ENCODE measurements at places on chromosomes 3 and 15.

DNA sequence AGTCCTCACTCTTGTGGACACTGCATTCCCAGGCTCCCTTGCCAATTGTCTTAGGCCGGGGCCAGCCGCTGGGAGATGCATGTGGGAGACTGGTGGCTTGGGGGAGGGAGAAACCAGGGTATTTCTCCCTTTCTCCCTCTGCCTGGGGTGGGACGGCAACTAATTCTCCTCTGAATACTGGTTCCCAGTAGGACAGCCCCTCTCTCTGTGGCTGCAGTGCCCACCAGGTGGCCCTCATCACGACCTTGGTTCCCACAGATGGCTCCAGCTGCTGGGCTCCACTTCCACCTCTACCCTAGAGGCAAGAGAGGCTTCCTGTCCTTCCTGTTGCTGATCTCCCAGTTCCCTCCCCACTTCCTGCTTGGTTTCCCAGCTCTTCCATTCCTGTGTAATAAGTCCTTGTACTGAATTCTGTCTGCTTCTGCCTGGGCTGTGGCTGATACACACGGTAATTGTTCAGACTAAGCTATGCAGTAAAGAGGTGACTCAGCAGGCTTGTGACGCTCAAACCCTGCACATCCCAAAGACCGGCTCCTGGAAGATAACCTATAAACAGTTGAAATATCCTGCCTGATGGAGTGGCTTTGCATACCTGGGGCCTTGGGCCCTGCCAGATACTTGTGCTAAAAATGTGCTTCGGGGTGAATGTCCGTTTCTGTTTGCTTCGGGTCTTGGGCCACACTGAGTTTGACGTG is 20.4 kb upstream of the COPG1 start:
- DNase-seq = no peak

DNA sequence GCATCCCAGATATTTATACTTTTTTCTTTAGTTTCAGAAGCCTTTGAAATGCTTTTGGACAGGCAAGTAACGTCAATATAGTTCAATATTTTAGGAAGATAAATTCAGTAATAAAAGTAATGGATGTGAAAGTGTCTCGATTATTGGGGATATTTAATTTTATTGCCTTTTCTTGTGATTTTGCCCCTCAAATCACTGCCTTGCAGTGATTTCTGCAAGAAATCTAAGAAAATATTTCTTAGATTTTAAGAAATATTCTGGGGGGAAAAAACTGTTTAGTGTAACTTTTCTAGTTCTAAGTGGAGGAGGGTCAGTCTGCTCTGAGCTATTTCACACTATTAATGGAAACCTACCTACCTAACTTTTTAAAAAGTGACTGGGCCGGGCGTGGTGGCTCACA is 33.6 kb downstream of the MGA start:
- DNase-seq = no peak

DNA sequence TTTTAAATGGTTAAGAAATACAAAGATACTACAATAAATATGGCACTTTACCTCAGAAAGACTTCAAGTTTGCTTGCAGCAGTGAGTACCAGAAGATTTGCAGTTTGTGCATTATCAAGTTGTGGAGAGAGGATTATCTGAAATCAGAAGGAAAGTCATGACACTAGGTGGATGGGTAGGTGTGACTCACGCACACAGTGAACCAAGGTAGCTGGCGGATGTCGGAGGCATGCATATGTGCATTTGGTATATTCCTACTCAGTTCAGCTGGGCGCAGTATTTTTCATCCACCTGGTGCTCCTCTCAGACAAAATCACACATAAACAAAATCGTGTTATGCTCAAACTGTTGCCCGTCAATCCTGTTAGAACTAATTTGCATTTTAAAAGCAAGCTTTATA is 351.0 kb downstream of the IGSF11 start:
- no peak for DNase-seq

GRCh38 chr3:139917226-139917785 is 17.7 kb upstream of the CLSTN2 start:
- DNase-seq = no peak

GRCh38 chr3:98829246-98829832 is 66.2 kb downstream of the ST3GAL6 start:
- no peak for DNase-seq

DNA sequence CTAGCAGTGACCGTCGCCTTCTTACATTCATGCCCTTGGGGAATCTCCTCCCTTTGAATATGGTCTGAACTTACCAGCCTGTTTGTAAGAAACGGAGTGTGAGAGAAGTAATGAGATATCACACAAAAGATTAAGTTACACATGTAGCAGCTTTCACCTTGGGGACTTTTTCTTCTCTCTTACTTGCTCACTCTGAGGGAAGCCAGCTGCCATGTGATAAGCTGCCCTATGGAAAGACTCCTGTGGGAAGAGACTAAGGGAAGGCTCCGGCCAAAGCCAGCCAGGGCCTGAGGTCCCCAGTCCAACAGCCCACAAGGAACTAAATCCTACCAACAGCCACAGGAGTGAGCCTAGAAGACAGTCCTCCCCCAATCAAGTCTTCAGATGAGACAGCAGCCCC is 190.4 kb upstream of the TSC22D2 start:
- no peak for DNase-seq

DNA sequence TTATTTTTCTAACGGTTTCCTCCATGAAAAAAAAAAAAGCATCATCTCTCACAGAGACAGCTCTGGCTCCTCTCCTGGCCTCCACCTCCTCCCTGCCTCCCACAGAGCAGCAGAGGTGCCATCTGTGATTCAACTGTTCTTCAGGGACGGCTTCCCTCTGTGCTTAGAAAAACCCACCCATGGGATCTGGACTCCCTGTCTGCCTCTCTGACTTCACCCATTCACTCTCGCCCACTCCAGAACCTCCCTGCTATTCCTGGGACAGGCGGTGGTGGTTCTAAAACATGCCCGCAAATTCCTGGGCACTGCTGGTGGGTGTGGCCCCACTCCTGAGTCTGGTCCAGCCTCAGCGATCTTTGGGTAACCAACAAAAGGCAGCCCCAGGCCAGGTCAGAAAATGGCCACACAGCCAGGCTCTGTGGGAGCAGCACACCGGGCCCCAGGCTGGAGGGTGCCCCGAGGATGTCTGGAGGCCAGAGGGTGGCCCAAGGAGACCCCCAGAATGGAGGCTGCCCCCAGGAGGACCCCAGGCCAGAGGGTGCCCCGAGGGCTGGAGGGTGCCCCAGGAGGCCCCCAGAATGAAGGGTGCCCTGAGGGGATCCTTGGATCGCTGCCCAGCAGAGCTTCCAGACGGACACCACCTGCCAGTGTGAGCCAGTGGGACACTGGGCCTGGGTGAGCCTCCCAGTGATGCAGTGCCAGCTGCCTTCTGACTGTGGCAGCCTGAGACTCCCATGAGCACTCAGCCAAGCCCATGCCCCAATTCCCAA is 2.6 kb upstream of the CHST13 start:
- DNase-seq = no peak

DNA sequence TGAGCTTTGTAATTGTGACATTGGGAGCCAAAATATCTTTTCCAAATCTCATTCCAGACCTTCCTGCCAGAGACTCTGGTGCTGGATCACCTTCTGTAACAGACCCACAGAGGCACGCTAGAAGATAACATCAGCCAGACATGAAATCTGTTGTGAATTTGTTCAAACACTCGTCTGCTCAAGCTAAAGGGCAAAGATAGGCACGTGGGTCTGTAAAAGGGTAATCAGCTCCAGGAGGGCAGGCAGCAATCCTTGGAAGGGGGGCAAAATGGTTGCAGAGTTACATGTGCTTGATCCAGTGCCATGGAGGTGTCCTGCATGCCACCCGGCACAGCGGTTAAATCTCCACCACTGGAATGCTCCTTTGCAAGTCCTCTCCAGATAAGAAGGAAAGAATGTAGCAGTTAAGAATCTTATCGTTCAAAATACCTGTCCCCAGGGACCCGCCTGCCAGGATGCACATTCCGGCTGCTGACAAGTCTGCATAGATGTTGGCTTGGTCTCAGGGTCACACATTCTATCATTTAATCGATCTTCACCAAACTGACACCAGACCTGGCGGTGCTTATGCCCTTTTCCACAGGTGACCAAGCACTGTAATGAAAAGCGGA is 74.8 kb downstream of the ADAMTS9 start:
- no peak for DNase-seq

Measured in globus pallidus (tissue), 1 donor.